SIG-M5 (cell line): ENCODE measurements at places on chromosomes 6 and 20.

GRCh38 chr6:134103006-134103405 lies 50.6 kb upstream of the SLC2A12 start:
- no peak for DNase-seq

- no peak for DNase-seq
These were observed 69.8 kb downstream of the ZHX3 start for GRCh38 chr20:41247523-41248367.

GRCh38 chr6:165223101-165223500 lies 86.3 kb downstream of the C6orf118 start:
- DNase-seq = no peak

- no peak for DNase-seq
These were observed 18.1 kb downstream of the SNX3 start for GRCh38 chr6:108242721-108243120.

DNA sequence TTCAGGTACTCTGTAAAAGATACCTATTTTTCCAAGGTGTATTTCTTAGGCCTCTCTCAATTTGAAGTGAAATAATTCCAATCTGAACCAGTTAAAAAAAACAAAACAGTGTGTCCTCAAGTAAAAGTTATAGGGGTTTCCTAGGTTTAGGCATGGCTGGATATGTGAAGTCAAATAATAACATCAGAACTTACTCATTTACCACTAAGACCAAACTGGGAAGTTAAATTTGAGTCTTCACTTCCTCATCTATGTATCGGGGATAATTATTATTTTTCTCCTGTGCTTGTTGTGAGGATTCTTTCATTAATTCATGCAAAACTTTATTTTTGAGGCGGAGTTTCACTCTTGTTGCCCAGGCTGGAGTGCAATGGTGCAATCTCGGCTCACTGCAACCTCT lies 86.2 kb upstream of the PTPRK start:
- no peak for DNase-seq

DNA sequence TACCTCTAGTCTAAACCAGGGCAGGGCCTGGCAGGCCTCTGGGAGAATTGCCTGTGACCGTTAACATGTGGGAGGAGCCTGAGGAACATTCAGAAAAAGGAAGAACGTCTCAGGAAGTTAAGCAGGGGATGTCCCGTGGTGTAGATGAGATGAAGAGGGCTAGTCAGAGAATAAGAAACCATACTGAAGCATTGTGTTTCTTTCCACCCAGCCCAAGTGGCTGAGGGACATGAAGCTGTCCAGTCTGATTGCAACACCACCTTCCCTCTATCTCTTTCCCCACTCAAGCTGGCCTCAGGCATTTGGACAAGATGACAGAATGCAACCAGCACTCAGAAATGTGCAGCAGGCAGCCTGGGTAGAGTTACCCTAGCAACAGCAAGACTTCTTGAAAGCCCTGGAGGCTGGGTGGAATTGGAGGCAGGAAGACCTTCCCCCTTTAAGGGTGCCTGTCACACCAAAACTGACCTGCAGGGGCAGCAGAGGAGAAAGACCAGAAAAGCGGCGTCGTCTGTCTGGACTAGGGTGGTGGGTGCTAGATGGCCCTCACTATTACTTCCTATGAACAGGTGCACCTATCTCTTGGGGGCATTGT lies 186.1 kb downstream of the UNC5CL start:
- DNase-seq = no peak

- DNase-seq = no peak
These were observed 13.0 kb downstream of the UNC5CL start for GRCh38 chr6:41025966-41026530.

- no peak for DNase-seq
These were observed 1.1 kb downstream of the ID1 start for GRCh38 chr20:31605902-31606803.

DNA sequence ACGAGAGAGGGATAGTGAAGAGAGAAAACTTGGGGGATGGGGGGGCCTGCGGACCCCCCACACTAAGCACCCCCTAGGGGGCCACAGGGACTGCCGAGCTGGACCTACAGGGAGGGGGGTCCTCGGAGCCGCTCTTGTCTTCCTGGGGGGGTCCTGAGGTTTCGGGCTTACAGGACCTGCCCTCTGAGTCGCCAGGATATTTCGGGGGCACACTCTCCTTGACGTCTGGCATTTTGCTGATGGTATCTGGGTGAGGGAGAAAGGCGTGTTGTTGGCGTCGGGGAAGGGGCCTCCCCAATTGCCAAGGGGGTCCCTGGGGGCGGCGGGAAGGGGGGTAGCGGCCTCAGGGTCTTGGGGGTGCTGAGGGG lies 516 bp downstream of the TCP11 start:
- DNase-seq = no peak

- no peak for DNase-seq
These were observed 264.5 kb downstream of the CD83 start for GRCh38 chr6:14381829-14382677.

GRCh38 chr6:81214414-81215091 lies 537.9 kb downstream of the TENT5A start:
- no peak for DNase-seq

- no peak for DNase-seq
These were observed 8.7 kb downstream of the SLC17A5 start for GRCh38 chr6:73644941-73645591.

GRCh38 chr6:7675353-7675945 lies 50.5 kb upstream of the BMP6 start:
- DNase-seq = no peak

- no peak for DNase-seq
These were observed 622 bp downstream of the MAFB start for GRCh38 chr20:40688129-40689099.

DNA sequence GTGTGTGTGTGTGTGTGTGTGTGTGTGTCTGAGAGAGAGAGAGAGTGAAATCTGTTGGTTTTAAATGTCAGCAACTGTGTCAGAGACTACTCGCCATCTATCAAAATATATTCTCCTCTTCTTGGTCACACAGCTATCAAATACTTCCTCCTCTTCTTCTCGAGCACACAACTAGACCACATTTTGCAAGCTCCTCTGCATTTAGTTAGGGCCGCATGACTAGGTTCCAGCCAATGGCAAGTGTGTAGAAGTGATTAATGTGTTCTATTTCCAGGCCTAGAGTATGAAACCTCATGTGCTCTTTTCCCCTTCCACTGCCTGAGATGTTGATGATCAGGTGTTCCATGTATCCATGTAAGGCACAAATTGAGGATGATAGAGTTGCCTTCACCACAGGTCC lies 278.5 kb upstream of the MARCKS start:
- no peak for DNase-seq

GRCh38 chr6:149963212-149963461 lies 606 bp upstream of the ULBP1 start:
- no peak for DNase-seq

- no peak for DNase-seq
These were observed 3.0 kb downstream of the TRIM10 start for GRCh38 chr6:30157999-30158398.

- DNase-seq = no peak
These were observed 18.9 kb upstream of the SRSF6 start for GRCh38 chr20:43438578-43439316.

GRCh38 chr6:45415315-45415714 lies 37.6 kb upstream of the SUPT3H start:
- DNase-seq = no peak

- no peak for DNase-seq
These were observed 249.9 kb downstream of the BTBD9 start for GRCh38 chr6:38389875-38390274.

- DNase-seq = no peak
These were observed 42.3 kb downstream of the MOCS1 start for GRCh38 chr6:39891976-39892375.

- DNase-seq = peak; percentile 24
These were observed 49.3 kb downstream of the PRR18 start for GRCh38 chr6:166258854-166259276.

- no peak for DNase-seq
These were observed 49.2 kb downstream of the CDKAL1 start for GRCh38 chr6:20583444-20583800.

GRCh38 chr6:49618257-49618656 lies 18.4 kb downstream of the RHAG start:
- no peak for DNase-seq

GRCh38 chr6:4350567-4351519 lies 215.5 kb upstream of the ECI2 start:
- no peak for DNase-seq

GRCh38 chr6:119119989-119120388 lies 41.5 kb upstream of the FAM184A start:
- peak; percentile 57 for DNase-seq

DNA sequence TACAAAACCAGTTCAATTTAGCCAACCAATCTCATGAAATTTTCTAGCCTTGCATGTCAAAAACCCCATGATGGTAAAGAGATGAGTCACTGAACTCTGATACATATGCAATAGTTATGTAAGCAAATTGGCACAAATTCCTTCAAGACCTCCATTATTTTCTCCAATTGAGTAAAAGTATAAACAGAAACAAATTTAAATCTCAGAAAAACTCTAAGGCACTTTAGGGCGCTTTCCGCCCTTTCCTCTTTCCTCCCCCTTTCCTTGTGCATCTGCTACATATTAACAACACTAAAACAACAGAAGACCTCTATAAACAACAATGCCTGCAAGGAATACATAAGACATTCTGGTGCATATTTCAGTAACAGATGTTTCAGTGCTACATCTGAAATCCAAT lies 48.5 kb downstream of the KIF13A start:
- no peak for DNase-seq

DNA sequence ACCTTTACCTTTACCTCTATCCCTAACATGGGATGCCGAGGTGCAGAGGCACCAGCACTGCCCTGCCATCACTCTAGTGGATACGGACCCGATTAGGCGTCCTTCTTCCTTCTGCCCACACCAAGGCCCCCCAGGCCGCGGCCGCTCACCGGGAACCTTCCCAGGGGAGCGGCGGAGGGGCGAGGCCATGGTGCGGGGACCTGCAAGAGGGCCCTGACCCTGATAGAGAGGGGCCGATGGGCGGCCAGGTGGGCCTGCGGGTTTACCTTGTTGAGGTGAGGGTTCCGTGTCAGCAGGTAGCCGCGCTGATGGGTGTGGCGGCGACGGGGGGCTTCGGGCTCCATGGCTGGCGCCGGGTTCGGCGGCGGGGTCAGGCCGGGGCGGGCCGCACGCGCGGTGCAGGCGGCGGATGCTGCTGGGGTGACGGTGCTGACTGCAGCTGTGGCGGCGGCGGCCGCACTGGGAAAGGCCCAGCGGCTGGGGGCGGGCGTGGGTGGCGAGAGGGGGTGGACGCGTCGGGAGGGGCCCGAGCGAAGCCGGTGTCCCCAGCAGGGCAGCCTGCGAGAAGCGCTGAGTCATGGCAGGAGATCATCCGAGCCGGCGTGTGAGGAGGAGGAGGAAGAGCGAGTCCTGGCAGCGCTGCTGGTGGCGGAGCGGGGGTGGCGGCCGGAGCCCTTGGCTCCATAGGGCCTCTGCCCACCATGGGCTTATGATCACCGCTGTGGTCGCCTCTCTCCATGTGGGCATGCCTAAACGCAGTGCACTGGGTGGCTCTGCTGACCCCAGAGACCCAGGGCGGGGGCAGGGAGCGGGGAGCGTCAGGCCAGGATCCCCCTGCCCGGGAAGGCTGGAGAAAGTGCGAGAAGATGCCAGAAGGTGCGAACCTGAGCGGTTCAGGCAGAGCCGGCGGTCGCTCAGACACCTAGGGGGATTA lies at the start of gene ME1:
Gene ME1 (minus strand): TSS at position 441 of the 934 bp plus-strand sequence. CDS start 97 bp downstream, at position 344.
- DNase-seq = no peak

- no peak for DNase-seq
These were observed 6.3 kb downstream of the RBBP8NL start for GRCh38 chr20:62420846-62421715.

- no peak for DNase-seq
These were observed 24.6 kb downstream of the VSTM2L start for GRCh38 chr20:37927410-37928095.

GRCh38 chr20:62528983-62529891 lies 53.4 kb upstream of the GATA5 start:
- no peak for DNase-seq

GRCh38 chr6:133157995-133158394 lies 83.2 kb upstream of the EYA4 start:
- no peak for DNase-seq

- no peak for DNase-seq
These were observed 18.3 kb upstream of the GPRC6A start for GRCh38 chr6:116847227-116847626.

GRCh38 chr20:1943275-1944002 lies 48.2 kb downstream of the SIRPA start:
- no peak for DNase-seq

DNA sequence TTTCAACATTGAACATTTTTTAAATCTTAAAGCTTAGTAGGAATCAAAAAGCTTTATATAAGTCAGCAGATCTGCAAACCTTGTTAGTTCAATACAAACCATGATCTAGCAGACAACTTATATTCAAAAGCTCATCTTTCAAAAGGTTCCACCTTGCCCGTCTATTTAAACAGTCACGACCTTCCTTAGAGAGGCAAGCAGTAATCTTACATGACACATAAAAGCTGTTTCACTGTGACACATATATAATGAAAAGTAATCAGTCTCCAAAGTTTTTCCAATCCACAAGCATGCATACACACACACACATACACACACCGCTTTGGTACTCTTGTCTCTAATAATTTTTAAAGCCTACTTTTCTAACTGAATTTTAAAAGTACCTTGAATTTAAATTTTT lies 12.9 kb downstream of the SOD2 start:
- no peak for DNase-seq

GRCh38 chr6:45666846-45667245 lies 289.1 kb upstream of the SUPT3H start:
- DNase-seq = no peak

- no peak for DNase-seq
These were observed 3.0 kb downstream of the CDH4 start for GRCh38 chr20:61254881-61255626.

DNA sequence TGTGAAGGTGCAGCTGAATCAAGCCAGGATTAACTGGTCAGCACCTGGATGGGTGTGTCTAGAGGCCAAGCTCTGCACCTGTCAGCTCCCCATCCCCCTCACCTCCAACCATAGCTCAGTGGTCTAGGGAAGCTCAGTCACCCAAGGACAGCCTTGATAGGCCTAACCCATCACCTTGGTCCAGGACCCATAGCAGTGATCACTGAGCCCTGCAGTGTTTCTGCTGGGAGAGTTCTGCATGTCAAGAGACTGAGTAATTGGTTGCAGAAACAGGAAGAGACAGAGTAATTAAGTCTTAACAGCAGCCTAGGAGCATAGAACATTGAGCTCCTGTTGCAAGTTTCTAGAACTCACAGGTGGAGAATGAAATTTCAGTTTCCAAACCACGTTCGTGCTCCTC lies 18.7 kb upstream of the RALGAPB start:
- DNase-seq = no peak

DNA sequence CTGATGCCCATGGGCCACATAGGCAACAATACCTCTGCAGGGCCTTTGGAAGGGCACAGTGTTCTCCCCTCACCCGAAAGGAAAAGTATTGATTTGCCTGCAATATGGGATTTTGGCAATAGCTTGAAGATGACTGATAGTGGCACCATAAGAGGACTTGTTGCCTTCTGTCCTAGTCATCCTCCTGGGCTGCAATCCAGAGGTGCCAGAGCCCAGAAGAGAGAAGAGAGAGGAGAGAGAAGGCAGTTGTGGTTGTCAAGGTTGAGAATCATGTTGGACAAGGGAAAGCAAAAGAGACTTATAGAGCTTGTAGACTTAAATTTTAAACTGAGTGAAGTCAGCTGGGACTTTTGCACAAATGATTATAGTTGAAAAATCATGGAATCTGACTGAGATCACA lies 14.6 kb downstream of the HDGFL1 start:
- DNase-seq = no peak
